ENCODE measurements at places on chromosomes 7 and 10.
A peak's percentile ranks its signal among the peaks of the same experiment; 100 is the strongest.

GRCh38 chr10:126408953-126409641, 20.8 kb upstream of the ADAM12 start:
- no peak for DNase-seq

- no peak for DNase-seq
These were observed 1063.4 kb upstream of the GHITM start for GRCh38 chr10:83075815-83076355.

- no peak for DNase-seq
These were observed 345.5 kb downstream of the LRMDA start for GRCh38 chr10:75776738-75777504.

DNA sequence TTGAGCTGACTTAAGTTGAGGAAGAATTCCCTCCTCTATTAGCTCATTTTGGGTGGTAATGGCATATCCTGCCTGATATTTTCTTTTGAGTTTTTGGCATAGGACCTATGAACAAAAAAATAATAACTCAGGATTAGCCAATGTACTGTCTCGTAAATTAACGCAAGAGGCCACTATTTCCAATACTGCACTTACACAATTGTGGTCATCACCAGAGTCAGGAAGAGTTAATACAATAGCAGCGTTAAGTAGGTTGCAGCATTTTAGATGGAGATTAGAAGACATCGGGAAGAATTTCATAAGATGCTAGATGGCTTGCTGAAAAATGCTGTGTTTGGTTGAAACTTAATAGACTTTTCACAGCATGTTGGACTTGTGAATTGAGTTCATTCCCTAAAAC, 36.4 kb downstream of the ANTXRL start:
- DNase-seq = no peak

DNA sequence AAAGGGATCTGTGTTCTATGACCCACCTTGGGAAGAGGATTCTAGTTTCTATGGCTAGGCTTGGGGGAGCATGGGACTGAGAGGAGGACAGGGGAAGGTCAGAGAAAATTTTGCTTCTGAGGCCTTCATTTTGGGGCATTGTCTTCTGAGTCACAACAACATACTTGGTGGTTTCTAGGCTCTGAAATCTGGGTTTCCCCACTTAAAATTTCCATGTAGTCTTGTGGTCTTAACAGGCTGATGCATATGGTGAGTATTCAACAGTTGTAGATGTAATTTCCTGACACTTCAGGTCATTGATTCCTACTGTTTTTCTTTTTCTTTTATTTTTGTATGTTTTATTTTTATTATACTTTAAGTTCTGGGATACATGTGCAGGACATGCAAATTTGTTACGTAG, 88.5 kb downstream of the ANKRD7 start:
- no peak for DNase-seq

- no peak for DNase-seq
These were observed 295.5 kb downstream of the AHR start for GRCh38 chr7:17593819-17594419.

DNA sequence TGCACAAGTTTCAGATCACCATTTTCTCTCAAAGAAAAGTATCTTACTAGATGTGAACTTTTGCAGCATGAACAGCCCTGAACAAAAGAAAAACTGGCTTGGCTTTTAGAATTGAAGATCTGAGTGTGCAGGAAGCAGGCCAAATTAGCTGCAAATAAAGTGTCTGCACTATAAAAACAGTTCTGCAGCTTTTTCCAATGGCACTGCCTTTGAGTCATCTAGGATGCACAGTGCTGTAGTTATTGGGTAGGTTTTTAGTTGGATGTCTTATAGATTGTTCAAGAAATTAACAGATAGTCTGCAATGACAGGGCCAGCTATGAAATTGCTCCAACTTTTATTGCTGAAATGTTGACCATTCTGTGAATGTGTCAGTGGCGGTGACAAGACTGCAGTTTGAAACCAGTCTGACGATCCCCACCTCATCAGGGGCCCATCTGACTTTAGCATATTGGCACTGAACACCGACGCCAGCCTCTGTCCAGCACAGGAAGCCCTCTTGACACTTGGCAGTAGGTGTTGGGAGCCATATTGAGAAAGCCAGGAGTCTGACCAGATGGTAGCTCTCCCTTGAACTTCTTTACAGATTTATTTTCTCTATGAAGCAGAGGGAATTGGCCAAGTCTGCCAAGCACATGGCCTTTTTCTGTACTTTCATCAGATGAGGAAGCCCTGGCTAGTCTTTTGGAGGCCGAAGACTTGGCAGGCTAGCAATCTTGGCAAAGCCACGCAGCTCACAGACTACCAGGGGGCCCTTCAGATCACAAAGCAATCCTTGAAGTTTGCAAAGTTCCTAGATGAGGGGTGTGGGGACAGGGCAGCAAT, 490.6 kb downstream of the NEBL start:
- no peak for DNase-seq

- DNase-seq = no peak
These were observed 158.1 kb upstream of the PITRM1 start for GRCh38 chr10:3330663-3331062.

GRCh38 chr7:73316521-73316920, 7.9 kb upstream of the NSUN5 start:
- DNase-seq = no peak

- DNase-seq = no peak
These were observed 115.7 kb upstream of the GDF10 start for GRCh38 chr10:47184273-47184672.

DNA sequence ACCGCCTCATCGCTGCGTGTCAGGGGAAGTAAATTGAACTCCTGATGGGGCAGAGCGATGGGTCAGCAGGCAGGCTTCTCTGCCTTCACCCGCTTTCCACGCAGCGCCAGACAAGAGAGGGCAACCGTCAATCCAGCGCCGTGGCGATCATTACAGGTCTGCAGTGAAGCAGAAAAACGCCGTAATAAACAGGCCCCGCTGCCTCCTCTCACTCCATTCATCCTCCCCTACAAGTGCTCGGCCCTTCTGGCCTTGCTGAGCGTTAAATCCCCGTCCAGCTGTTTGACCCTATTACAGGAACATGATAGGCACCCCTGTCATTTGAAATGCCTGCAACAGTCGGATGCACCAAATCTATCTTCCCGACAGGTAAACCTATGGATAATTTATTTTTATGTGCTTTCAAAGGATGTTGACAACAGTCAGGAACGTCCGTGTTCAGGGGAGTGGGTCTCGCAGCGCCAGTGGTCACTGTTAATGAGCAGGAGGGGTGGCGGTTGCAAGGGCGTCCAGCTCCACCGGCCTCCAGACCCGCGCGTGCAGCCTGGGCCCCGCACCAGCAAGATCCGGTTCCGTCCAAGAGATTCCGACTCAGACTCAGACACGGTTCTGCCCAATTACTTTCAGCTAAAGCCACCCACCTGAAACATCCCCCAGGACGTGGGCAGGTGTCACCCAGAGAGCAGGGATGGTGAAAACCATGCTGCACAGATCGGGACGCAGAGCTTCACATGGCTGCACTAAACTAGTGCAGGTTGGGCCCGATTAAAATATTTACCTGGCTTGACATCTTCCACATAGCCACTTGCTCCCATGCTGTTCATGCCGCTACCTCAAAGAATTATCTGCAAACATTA, 508.0 kb upstream of the MGMT start:
- DNase-seq = no peak

GRCh38 chr7:104185346-104185745, 22.5 kb downstream of the ORC5 start:
- no peak for DNase-seq

GRCh38 chr7:42097752-42098151, 139.3 kb downstream of the GLI3 start:
- DNase-seq = peak; percentile 25

DNA sequence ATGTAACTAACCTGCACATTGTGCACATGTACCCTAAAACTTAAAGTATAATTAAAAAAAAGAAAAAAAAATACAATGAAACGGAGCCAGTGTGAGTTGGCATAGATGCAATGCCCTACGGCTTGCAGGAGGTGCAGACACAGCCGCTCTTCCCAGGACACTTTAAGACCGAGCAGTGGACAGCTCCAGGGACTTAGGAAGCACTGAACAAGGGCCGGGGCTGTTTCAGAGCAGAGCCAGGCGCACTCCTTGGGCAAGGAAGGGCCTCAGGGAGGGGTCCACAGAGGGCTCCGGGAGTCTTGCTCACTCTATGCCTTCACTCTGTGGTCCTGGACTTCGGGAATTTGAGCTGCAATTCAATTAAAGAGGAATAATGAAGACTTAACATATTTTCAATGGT, 355.3 kb downstream of the TCERG1L start:
- no peak for DNase-seq

GRCh38 chr10:2439000-2439399, 628.3 kb upstream of the PFKP start:
- no peak for DNase-seq

DNA sequence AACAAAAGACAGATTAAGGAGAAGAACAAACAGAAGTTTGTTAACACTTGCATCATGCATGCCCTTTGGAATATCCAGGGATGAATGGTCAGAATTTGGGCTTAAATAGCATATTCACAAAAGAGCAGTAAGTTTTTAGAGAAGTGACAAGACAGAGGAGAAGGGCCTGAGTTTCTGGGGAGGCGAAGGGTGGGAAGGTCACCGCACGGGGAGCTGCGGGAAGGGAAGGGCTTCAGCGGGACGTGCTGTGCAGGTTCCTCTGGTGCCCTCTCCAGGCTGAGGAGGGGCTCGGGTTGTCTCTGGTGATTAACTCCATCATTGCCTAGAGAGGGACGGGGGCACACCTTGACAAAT, 10.4 kb upstream of the ZNF22 start:
- no peak for DNase-seq

GRCh38 chr10:116270126-116270770, 2.8 kb downstream of the GFRA1 start:
- DNase-seq = no peak
